ENCODE measurements at places on chromosomes 7 and 10.
A peak's percentile ranks its signal among the peaks of the same experiment; 100 is the strongest.

DNA sequence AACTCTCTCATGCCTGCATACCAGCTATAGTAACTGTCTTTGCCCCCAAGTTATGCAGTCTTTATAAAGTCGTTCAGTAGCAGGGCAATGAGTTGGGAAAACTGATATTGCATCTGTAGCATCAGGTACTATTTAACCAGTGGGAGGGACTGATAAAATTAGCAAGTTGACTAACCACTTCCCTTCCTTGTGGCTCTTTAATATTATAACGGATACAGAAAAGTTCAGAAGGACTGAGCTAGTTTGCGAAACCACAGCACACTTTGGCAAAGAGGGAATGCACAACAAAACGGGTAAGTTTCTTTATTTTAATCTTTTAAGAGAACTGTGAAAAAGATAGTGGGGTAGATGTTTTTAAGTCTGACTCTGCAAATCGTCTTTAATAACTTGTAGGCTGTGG, 205.3 kb upstream of the HDAC9 start:
- DNase-seq: no peak

DNA sequence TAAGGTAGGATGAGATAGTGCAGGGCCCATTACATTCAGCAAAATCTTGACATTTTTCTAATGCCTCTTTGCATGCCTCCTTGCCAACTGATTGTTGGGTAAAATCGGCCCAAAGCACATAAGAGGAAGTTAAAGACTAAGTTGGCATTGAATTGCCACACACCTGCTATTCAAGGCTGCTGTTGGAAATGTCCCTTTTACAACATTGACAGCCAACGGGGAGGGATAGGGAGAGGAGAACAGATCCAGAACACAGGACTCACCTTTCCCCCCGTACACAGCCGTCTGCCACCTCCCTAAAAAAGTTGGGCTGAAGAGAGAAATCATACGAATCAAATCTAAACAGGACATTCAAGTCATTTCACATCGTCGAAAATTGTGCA, 695 bp downstream of the FAM237B start:
- DNase-seq: no peak

DNA sequence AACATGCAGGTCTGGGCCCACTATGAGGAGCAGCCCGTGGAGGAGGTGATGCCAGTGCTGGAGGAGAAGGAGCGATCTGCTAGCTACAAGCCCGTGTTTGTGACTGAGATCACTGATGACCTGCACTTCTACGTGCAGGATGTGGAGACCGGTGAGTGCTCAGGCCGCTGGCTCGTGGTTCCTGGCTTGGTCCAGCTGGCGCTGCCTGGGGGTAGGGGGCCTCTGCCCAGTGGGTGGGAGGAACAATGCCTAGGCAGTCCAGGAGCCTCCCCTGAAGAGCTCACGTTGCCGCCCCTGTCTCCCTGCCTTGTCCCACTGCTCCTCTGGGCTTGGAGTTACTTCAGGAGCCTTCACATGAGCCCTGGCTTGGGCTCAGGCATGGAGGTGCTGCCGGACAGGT, 50.1 kb upstream of the LRRC4 start:
- no peak for DNase-seq

- DNase-seq: no peak
These were observed 2.4 kb upstream of the SERPINE1 start for GRCh38 chr7:101124376-101125056.

DNA sequence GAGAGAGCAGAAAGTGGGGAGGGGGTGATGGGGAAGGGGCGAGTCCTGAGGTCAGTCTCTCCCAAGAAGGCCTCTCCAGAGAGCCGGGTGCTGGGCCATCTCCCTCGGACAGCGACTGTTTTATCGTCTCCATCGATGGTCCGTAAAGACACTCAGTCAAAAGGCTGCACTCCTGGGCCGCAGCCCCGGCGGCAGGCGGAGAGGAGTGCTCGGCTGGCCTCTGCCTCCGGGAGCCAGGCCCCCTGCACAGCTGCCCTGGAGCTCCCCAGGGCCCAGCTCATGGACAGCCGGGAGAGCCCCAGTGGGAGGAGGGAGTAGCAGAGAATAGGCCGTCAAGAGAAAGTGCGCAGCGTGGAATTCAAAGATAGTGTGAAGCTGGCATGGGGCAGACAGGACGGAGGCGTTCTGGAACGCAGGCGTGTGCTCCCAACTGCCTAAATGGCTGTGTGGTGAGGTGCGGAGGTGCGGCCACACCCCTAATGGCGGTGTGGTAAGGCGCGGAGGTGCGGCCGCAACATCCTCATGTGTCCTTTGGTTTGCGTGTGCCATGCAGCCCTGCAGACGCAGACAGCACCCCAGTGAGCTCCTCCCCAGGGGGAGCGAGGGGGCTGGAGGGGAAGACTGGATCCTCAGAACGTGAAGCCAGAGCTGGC, 477.5 kb upstream of the FOXK1 start:
- DNase-seq: peak; percentile 81
